RPMI8226 (cell line): ENCODE measurements at places on chromosomes 3 and 15.
A peak's percentile ranks its signal among the peaks of the same experiment; 100 is the strongest.

GRCh38 chr3:186251948-186252619 lies 110.0 kb downstream of the DGKG start:
- DNase-seq: peak; percentile 61

DNA sequence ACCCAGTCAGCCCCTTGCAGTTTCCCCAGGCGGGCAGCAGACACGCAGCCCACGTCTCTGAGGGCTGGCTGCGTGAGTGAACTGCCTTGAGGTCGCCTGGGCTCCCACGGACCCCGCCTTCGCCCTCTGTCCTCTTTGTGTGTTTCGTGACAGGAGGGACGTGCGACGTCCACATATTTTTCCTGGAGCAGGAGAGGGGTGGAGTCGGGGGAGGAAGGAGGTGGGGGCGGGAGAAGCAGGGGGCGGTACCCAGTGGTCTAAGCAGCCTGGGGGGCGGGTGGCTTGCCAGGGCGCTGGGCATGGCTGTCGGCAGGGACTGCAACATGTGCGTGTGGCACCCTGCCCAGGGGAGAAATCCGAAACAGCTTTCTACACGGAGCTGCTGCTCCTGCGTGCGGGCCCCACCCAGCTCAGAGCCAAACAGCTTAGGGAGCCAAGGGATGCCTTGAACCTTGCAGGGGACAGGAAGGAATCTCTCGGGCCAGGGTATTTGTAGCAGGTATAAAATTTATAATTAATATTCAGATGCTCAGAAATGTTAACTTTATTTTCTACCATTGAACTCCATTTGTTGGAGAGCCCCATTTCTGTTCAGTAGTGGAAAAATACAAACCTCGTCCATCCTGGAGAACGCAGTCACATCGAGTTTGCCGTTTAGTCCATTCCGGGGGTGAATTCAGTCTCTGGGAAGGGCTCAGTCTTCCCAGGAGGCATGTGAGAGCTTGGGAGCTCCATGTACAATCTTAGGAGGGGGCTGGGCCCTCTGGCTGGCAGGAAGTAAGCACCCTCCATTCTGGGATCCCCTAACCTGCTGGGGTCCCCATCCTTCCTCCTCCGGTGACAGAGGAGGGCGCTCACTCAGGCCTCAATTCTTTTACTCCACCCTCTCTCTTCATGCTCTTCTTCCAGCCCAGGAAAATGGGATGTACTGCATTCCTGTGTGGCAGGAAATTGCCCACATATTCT lies 79.1 kb upstream of the MEF2A start:
- DNase-seq: peak; percentile 53

DNA sequence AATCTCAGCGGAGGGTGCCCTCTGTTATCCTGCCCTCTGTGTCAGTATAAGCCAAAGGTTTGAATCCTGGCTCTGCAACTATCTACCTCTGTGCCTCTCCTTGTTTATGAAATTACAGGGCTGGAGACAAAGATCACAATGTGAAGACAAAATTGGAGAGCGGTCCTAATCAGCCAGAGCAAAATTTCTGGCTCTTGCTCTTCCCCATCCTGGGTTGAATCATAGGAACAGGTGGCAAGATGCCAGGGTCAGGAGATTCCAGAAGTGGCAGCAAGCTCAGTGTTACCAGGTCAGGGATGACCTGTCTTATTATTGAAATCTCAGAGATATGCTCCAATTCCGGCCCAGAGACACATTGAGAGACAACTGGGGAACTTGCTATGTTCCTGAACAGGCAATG lies 2.3 kb upstream of the CCR2 start:
- DNase-seq: no peak

DNA sequence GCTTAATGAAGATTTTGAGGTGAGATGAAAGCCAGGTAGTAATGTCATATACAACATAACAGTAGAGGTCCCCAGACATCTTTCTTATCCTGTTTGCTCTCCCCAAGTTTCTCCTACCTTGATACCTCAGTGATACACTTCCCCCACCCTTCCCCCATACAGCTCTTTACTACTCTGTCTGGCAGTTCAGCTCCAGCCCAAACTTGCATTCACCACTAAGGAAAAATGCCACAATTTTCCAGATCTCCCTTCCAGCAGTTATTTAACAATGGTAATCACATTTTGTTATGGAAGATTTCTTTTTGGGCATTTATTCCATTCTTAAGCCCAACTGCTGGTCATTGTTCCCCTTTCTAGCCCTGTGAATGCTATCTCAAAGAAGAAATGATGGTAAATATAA lies 34.9 kb upstream of the ITGA11 start:
- no peak for DNase-seq

DNA sequence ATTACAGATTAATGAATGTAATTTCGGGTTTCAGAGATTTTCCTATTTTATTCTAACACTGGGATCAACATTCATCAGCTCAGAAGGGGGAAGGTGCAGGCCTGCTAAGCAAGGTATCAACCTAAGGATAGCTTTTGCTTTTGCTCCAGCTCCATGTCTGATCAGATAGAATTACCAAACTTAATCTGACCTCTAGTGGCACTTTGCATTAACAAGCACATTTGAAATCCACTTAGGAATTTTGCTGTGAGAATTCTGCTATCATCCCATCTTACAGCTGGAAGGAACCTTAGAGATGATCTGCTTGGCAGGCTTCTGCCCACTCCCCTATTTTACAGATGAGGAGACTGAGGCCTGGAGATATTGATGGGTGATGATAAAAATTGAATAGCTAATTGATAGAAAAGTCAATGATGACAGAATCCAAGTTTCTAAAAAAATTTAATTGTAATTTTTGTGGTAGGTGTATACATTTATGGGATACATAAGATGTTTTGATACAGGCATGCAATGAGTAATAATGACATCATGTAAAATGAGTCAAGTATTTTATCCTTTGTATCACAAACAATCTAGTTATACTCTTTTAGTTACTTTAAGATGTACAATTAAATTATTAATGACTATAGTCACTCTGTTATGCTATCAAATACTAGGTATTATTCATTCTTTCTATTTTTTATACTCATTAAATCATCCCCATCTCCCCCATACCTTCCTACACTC lies 209.2 kb upstream of the ZPLD1 start:
- peak; percentile 27 for DNase-seq

DNA sequence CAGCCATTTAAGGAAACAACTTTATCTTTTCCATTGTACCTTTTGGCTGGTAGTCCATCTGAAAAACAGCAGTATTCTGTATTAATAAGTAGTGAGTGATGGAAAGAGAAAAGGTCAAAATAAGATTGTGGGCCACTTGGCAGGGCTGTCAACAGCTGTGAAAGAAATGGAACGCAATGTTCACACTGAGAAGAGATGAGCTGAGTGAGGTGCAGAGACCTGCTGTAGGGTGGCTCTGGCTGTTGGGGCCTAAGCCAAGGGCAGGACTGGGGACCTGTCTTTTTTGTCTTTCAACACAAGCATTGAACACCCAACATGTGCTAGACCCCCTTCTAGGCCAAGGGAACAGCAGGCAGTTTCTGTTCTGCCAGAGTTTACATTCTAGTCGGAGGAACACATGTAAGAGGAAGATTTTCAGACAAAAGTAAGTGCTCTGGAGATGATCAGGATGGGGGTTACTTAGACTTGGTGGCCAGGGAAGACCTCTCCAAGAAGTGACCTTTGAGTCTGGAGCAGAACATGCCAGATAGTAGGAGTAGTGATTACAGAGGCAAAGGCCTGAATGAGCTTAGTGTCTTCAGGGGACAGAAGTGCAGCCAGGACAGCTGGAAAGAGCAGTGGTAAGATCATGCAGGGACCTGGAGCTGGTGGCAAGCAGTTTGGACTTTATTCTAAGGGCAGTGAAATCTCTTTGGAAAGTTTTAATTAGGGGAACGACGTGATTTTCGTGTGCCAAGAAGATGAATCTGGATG lies 29.6 kb downstream of the TSEN2 start:
- no peak for DNase-seq

GRCh38 chr3:85475346-85475745 lies 516.6 kb downstream of the CADM2 start:
- no peak for DNase-seq

GRCh38 chr3:197580253-197580691 lies 24.5 kb upstream of the BDH1 start:
- DNase-seq: peak; percentile 89

DNA sequence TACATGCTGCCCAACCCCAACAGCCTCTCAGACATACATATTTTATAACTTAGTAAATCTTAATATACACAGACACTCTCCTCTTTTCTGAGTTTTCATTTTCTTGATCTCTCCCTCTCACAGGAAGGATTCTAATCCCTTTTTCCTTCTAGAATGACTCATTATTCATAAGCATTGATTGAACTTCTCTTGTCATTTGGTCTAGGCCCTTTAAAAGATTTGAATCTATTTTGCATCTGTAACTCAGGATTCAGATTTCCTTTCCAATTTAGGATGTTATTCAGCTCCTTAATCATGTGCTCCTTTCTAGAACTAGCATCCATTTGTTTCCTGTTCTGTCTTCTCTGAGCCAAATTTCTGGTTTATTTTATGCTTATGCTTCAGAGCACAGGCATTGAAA lies 624.5 kb upstream of the SGO1 start:
- no peak for DNase-seq
